Stimulated activated CD8-positive, alpha-beta memory T cell treated with anti-CD3 and anti-CD28 coated beads, Interleukin-2, amount 100 ng/mL, for 48 hours (primary cell): ENCODE measurements at places on chromosomes 5 and 9.

DNA sequence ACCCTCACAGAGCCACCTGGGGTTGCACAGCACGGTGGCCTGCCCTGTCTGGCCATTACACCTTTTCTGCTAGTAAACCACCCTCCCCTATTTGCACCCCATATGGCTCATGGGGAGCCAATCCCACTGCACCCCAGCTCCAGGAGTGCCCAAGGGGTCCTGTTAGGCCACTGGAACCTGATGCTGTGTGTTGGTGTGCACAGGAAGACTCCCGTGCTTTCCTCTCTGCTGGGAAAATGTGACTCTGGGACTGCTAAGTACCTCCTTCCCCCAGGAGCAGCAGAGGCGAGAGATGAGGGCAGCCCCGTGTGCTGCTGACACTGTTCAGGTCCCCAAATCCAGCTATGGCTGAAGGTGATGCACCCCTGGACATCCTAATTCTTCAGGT, 126.3 kb downstream of the ADAMTS2 start:
- no peak for DNase-seq

GRCh38 chr5:169527863-169528262, 55.7 kb upstream of the SPDL1 start:
- no peak for DNase-seq

DNA sequence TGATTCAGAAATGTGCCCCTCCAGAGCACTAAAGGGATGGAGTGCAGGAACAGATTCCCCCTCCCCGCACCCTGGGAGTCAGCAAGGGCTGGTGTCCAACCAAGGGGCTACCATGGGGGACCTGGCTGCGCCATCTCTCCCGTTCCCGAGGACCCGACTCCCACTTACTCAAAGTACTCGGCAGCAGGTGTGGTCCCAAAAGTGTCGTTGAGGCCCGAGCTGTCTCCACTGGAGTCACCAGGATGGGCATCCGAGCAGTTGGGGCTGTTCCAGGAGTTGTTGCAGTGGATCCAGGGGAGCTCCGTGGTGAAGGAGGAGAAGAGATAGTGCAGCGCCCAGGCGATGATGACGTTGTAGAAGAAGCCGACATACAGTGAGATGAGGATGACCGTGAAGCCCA, 12.9 kb downstream of the SLC6A3 start:
- no peak for DNase-seq

DNA sequence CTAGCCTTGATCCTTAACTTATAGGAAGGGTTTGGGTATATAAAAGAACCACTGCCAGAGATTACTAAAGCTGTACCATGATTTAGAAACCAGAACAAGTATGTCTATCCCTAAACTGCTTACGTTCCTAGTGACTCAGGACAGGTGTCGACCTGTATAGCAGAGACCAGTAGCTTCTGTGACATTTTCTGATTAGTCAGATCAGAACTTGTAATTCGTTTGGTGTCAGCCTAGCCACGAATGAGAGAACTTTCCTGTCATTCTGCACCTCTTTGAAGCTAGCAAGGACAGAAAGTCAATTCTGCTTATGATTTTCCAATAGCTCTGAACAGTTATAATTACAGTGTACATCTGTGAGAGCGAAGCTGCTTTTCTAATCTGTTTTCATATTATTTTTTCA, 39.5 kb downstream of the PRKACG start:
- no peak for DNase-seq

- DNase-seq, result no peak
Observed at GRCh38 chr5:168318240-168318639, 26.8 kb downstream of the WWC1 start.

DNA sequence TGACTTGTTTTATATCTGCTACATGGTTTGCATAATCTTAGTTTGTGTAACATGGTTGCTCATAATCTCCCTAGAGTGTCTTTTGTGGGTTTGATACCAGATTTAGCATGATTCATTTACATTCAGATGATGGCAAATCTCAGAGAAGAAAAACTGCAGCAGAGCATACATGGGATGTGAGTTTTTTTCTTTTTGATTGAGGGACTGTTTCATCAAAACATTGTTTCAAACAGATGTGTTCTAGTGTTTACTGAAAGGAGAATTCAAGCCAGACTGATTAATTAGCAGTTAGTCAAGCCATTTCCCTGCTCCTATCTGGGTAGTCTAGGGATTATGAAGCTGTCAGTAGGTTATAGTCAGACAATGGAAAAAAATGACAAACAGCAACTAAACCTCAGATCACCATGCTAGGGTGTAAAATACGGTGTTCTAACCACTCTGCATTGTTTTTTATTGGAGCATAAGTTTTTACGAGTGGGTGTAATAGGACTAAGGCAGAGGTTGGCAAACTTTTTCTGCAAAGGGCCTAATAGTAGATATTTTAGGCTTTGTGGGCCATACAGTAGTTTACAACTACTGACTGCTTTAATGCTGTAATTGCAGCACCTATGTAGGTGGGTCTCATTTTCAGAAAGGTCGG, 10.5 kb upstream of the GDNF start:
- DNase-seq, result no peak

GRCh38 chr5:61534481-61535267, 202.6 kb downstream of the ZSWIM6 start:
- DNase-seq, result peak; percentile 1

GRCh38 chr5:168809218-168809617, 230.1 kb upstream of the PANK3 start:
- DNase-seq, result no peak

DNA sequence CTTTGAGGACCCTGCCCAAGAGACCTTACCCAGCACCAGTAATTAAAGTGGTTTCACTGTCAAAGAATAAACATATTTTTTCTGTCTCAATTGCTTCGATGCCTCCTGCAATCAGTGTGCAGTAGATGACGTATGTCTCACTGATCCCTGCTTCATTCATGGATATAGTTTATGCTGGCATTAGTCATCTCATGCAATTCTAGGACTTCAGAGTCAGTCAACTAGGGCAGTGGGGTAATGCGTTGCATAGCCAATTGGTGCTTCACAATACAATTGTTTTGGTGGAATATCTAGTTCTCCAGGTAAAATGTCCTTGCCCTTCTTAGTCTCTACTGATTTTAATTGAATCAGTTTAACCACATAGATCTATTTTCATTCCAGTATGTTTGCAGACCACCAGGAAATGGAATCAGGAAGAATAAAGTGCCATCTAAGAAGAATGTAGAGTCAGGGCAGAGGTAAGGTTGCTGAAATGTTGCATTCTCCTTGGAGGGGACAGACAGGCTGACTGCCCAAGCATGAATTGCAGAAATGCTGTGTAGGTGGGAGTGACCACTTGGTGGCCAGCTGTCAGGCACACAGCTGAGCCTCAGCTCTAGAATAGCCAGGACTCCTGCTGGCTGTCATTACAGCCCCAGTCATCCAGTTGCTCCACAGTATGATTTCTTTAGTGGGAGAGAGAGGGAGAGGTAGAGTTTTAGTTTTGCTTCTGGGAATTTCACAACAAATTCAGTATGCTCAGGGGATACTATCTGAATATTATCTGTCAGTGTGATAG, 73.5 kb upstream of the MEGF10 start:
- DNase-seq, result no peak

- DNase-seq, result no peak
Observed at GRCh38 chr5:54895816-54896341, 89.5 kb downstream of the ESM1 start.

- no peak for DNase-seq
Observed at GRCh38 chr5:138472353-138472752, 7.1 kb downstream of the EGR1 start.

DNA sequence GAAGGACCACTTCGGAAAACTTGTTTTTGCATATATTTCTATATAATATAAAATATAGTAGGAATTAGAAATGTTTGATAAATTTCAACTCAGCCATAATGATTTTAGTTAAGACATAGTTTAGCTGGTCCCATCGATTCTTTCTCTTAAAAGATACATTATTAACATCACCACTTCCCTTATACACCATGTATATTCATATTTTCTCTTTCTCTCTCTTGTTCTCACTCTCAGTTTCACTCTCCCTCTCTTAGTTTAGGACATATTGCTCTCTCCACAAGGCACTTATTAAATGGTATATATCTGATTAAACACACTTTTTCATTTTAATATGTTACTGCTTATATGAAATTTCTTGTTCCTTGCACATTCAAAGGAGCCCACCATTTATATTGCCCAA, 90.1 kb upstream of the RASEF start:
- no peak for DNase-seq

GRCh38 chr9:98886691-98887229, 56.9 kb upstream of the COL15A1 start:
- DNase-seq, result no peak

- DNase-seq, result no peak
Observed at GRCh38 chr5:114407783-114408182, 45.9 kb downstream of the KCNN2 start.

- no peak for DNase-seq
Observed at GRCh38 chr9:123756484-123757106, 173.3 kb downstream of the DENND1A start.

DNA sequence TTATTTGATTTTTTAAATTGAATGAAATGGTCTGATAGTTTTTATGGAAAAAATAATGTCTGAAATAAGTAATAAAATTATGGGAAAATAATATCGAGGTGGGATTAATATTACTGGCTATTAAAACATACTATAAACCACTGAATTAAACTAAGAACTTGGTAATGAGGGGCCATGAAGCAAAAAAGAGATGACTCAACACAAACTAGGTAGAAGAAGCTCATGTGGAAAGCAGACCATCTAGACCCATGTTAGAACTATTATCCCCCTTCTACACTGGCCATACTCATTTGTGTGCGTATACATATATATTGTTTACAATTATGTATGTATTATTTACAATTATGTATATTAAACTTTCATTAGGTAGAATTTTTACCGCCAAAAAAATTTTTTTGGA, 8.5 kb upstream of the GPR150 start:
- no peak for DNase-seq

DNA sequence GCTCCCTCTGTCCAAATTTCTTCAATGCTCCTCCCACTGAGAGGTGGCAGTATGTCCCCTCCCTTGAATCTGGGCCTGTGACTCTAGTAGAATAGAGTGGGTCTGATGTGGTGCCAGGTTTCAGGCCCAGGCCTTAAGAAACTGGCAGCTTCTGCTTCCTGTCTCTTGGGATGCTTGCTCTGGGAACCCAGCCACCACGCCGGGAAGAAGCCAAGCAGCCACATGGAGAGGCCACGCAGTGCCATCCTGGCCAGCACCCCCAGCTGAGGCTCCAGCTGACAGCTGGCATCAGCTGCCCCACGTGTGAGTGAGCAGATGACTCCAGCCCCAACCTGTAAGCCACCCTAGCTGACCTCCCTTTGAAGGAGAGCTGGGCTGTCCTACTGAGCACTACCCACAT, 7.3 kb upstream of the TSPAN17 start:
- no peak for DNase-seq

GRCh38 chr5:73405691-73406090, 42.9 kb downstream of the FOXD1 start:
- DNase-seq, result no peak

GRCh38 chr5:142841511-142842265, 71.5 kb downstream of the ARHGAP26 start:
- no peak for DNase-seq

DNA sequence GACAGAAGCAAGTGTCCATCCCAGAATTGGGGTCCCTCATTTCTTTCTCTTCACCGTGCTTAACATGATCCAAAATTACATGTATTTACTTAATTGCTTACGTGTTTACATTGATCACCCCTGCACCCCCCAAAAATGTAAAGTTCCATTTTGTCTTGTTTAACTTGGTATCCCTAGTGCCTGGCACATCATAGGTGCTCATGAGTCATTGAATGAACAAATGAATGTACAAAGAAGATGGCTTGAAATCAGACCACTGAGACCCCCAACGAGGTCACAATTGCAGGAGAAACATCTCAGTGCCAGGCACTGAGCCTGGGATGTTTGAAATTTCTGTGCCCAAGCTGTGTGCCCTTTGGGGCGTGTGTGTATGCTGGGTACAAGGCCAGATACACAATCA, 45.2 kb upstream of the NDFIP1 start:
- no peak for DNase-seq

- no peak for DNase-seq
Observed at GRCh38 chr9:134959126-134959970, 41.6 kb upstream of the FCN1 start.

GRCh38 chr5:119079318-119079921, 8.5 kb downstream of the DMXL1 start:
- DNase-seq, result peak; percentile 23

DNA sequence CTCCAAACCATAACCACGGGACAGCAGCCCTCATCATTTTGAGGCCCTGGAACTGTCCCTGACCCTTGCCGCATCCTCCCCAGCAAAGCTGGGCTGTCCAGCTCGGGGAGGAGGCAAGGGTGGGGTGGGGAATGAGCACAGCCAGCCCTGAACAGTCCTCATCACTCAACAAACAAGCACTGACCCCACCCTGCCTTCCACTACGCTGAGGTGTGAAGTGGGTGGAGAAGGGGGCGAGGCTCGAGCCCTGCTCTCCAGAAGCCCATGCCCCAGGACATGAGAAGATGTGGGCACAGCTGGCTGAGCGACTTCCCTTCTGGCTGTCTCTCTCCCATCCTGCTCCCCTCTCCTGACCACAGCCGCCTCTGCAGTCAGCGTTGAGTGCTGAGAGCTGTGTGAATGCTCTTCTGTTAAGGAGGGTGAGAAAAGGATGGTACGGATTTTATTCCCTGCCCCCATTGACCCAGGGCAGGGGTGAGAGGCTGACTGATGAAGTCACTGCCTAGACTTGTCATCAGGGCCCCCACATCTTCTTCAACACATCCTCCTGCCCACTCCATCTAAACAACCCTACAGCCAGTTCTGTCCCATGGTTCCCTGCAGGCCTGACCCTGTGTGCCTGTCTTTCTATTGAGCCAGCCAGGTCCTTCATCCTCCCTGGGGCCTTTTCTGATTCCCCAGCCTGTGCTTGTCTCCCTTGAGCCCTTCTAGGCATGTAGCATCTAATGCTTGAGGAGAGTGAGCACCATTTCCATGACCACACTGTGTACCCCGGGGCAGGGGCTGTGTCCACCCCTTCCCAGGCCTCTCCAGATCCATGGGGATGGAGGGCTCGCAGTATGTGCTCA, 276.0 kb downstream of the FSTL4 start:
- no peak for DNase-seq

- DNase-seq, result no peak
Observed at GRCh38 chr5:32326216-32326772, 13.6 kb upstream of the MTMR12 start.

DNA sequence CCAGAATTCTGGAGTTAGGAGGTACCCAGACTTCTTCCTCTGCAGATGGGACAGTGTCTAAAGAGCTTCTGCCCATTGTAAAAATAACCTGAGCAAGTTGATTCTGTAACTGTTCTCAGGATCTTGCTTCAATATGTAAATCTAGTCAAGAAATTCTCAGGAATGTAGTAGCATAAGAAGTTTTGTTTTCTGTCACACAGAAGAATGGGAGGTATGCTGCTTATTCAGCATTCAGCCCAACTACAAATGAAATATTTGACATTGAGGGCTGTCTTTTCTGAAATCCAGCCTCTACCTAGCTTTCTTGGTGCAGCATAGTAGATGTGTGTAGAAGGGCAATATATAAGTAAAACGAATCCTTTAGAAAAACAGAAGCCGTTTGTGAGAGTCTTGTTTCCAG, 13.8 kb downstream of the MACIR start:
- DNase-seq, result no peak
